ENCODE measurements at places on chromosomes 12 and 14.

- no peak for DNase-seq
These were observed 106.9 kb upstream of the ETV6 start for GRCh38 chr12:11542599-11542998.

GRCh38 chr12:12405882-12406281, 49.0 kb downstream of the BORCS5 start:
- peak; percentile 79 for DNase-seq

DNA sequence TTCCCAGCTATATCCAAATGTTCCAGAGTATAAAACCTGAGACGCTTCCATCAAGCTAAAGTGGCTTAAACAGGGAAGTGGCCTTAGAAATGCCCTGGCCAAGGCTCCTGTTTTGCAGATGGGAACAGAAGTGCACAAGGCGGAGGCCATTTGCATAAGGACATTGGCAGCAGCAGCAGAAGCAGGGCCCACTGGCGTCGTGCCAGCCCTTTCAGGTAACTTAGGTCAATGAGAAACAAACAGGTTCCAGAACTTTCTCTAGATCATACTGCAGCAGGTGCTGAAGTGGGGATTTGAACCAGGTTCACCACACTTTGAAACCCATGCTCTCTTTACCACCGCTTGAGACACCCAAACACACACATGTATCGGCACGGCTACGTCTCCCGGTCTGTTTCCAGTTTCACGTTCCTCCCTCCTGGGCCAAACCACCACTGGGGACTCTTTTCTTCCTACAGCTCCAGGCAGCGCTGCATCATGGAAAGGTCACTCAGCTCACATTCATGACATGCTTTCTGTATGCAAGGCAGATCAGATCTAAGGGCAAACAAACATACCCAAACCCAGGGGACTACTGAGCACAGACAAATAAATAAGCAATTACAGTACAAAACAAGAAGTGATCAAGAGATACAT, 46.0 kb upstream of the PLEKHG6 start:
- no peak for DNase-seq

GRCh38 chr14:44812672-44813071, 149.1 kb downstream of the KLHL28 start:
- DNase-seq: no peak

DNA sequence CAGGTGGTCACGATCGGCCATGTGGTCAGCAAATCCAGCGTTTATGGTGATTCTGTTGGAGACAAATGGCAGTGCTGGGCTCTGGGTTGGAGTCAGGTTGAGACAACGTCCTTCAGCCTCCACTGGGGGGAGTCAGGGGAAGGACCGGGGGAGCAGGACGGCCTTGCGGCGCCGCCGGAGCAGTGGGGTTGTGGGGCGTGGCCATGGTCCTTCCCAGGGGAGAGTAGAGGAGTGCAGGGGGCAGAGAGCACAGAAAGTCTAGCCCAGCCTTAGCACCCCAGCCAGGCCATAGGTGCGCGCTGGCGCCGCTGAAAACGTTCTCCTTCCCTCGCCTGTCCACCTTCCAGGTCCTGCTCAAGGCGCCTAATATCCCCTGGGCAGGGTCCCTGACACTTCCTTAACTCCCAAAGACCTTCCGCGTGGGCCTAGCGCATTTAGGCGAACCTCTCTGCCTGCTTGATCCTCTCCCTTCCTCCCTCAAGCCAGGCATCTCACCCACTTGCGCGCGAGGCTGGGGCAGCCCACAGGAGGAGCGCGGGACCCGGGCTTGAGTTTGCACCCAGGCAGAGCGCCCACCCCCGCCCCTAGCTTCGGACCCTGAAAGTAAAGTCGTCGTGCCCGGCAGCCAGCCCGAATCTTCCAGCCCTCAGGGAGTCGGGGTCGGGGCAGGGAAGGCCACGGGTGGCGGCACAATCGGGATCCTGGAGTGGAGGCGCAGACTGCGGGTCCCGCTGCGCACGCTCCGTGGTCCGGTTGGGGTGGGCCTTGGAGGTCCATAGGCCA, 3.1 kb upstream of the KIF26A start:
- DNase-seq: no peak

- no peak for DNase-seq
These were observed 6.9 kb upstream of the TUBA1A start for GRCh38 chr12:49195736-49196135.

GRCh38 chr14:103576371-103577024, 13.7 kb downstream of the COA8 start:
- DNase-seq: peak; percentile 54

- DNase-seq: no peak
These were observed 120.9 kb upstream of the SFSWAP start for GRCh38 chr12:131589966-131590365.

GRCh38 chr14:71324767-71325272, 417.6 kb downstream of the PCNX1 start:
- DNase-seq: no peak

DNA sequence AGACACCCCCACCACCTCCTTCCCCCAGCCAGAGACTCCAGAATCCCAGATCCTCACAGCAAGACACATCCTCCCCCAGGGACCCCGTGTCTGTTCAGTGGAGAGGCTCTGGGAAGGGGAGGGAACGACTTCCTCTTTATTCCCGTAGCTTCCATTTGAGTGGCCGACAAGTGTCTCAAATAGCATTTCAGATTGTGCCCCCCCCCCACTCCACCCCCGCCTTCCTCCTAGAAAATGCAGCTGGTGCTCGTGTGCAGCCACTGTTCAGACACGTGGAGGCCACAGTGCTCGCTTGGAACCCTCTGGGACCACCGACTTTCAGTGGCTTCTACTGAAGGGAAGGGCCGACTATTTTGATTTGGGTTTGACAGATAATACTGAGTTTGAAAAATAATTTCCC, 14.3 kb downstream of the PPP2R5C start:
- no peak for DNase-seq

DNA sequence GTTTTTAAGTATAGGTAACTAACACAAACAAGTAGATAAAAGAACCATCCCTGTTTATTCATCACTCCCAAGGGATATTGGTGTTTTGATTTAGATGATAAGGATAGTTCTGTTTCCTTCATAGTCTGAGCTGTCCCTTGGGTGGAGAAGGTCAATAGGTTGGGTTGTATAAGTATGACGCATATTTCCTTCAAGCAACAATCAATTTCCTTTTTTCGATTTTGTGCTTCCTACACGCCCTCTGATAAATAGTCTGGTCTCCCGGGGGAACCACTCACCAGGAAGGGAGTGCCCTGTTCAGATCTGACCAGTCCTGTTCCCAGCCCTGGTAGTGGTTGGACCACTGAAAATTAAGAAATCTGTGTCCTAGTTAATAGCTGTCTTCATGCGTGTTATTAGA, 378.8 kb upstream of the FAR2 start:
- DNase-seq: no peak

GRCh38 chr12:115859231-115859630, 418.3 kb downstream of the MED13L start:
- DNase-seq: peak; percentile 55

GRCh38 chr14:49880267-49881064, 12.4 kb upstream of the ARF6 start:
- DNase-seq: no peak

GRCh38 chr12:98343002-98343567, 172.3 kb upstream of the TMPO start:
- DNase-seq: no peak

GRCh38 chr14:22417914-22418313, 171.1 kb downstream of the DAD1 start:
- DNase-seq: no peak

GRCh38 chr12:77919450-77919849, 88.8 kb downstream of the NAV3 start:
- DNase-seq: no peak

DNA sequence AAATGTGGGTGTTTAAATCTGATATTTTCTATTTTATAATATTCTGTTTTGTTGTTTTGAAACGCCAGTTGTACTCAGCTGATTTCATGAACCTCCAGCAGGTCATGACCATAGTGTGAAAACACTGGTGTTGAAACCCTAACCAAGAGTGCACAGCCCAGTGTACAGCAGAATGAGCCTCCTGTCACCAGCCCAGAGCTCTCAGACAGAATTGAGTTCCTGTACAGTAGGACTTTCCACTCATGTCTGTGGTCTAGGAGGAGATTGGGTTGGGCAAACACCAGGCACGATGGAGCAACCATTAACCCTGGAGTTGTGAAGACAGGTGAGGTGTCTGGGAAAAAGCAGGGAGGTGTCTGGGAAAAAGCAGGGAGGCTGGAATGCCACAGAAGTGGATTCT, 908.8 kb downstream of the VRK1 start:
- DNase-seq: no peak

DNA sequence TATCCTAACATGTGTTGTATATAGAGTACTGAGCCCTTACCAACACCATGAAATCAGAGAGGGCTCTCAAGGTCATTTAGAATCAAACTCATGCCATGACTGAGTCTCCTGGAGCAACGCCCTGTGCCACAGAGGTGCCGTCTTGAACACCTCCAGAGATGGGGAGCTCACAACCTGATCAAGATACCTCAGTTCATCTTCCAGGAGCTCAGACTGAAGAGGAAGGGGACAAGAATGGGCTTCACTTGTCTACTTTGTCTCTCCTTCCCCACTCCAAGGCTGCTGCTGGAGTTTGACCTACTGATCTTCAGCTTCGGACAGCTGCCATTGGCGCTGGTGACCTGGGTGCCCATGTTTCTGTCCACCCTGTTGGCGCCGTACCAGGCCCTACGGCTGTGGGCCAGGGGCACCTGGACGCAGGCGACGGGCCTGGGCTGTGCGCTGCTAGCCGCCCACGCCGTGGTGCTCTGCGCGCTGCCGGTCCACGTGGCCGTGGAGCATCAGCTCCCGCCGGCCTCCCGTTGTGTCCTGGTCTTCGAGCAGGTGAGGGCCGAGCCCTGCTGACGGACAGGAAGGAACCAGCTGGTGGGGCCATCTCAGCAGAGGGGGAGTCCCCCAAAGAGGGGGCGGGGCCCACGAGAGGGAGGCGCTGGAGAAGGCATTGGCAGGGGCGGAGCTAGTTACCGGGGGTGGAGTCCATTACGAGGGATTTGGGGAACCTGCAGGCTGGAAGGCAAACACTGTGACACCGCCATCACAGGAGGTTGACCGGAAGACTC, 12.0 kb downstream of the SOAT2 start:
- no peak for DNase-seq

DNA sequence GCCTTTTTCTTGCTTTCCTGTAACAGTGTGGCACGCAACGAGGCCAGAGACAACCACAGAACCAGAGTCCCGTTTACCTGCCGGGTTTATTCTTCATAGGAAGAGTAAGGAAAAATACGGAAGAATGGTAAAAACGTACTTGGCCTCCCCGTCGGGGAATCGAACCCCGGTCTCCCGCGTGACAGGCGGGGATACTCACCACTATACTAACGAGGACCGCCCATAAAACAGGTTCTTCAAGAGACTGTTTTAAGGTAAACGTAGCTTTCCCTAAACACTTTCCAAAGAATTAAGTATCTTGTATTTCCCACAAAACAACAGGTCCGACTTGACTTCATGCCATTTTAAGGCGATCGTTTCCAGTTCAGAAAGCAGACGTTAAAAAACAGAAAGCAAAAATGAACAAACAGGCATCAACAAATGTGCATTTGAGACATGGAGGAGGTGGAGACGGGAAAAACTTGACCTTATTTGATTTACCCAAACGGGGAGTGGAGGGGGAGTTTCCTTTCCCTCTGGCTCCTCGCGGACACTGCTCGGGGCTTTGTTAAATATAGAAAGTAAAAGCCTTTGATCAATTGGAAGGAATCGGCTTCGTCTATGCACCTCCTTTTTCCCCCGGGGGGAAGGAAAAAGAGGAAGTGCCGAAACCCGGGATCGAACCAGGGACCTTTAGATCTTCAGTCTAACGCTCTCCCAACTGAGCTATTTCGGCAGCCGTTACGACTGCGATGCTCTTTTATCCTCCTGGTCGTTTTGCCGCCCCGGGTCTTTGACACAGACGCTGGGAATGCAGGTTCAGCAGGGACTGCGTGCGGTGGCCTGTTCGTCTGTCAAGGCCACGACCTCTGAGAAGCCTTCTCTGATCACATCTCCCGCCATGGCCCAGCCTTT, 13.0 kb upstream of the UBC start:
- DNase-seq: peak; percentile 90

DNA sequence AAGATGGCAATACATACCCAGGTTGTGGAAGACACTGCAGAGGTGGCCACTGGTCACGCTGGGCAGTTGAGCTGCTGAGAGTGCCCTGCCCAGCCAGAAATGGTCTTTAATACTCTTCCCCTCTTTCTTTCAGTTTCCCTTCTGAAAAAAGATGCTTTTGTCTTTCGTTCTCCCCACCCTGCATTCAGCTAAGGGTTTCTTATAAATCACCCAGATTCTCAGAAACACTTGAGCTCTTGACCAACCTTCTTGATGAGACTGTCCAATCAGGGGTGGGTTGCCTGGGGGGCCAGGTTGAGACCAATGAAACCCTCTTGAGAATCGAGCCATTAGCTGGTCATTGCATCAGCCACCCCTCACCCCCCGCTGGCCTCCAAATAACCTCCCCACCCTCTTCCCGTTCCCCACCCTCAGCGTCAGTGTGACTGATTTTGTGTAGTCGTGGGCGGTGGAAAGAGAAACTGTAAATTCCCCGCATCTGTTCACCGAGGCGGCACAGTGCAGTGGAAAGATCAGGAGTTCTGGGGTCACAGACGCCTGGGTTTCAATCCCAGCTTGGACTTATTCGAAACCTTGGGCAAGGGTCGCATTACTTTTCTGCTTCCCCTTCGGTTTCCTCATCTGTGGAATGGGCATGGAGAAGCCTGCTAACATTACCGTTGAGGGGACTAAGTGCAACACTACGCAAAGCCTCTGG, 52.3 kb downstream of the SLC25A47 start:
- no peak for DNase-seq

GRCh38 chr14:49881350-49882001, 11.4 kb upstream of the ARF6 start:
- DNase-seq: no peak

DNA sequence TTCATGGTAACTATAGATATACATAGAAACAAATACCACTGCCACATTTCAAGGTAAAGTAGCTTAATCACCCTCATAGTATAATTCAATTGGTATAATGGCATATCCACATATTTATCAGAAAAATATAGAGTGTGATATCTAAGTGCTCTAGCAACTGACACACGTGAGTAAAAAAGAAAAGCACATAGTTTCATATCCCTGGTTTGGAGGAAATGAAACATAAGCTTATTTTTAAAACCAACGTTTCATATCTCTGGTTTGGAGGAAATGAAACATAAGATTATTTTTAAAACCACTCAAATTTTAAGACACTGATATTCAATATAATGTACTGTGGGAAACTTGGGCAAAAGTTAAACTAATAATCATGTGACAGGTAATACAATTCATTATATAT, 2.1 kb downstream of the OR6C70 start:
- no peak for DNase-seq

- no peak for DNase-seq
These were observed 146.4 kb upstream of the PRICKLE1 start for GRCh38 chr12:42735861-42736361.

DNA sequence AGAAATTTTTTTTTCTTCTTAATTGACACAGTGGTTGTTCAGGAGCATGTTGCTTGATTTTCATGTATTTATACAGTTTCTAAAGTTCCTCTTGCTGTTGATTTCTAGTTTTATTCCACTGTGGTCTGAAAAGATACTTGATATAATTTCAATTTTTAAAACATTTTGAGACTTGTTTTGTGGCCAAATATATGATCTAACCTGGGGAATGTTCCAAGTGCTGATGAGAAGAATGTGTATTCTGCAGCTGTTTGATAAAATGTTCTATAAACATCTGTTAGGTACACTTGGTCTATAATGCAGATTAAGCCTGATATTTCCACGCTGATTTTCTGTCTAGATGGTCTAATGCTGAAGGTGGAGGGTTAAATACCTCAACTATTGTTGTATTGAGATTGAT, 151.4 kb upstream of the IFNG-AS1 start:
- DNase-seq: no peak
